ENCODE measurements at places on chromosomes 1 and 21.

GRCh38 chr1:23356471-23357137, 12.5 kb upstream of the HNRNPR start:
- DNase-seq: no peak

DNA sequence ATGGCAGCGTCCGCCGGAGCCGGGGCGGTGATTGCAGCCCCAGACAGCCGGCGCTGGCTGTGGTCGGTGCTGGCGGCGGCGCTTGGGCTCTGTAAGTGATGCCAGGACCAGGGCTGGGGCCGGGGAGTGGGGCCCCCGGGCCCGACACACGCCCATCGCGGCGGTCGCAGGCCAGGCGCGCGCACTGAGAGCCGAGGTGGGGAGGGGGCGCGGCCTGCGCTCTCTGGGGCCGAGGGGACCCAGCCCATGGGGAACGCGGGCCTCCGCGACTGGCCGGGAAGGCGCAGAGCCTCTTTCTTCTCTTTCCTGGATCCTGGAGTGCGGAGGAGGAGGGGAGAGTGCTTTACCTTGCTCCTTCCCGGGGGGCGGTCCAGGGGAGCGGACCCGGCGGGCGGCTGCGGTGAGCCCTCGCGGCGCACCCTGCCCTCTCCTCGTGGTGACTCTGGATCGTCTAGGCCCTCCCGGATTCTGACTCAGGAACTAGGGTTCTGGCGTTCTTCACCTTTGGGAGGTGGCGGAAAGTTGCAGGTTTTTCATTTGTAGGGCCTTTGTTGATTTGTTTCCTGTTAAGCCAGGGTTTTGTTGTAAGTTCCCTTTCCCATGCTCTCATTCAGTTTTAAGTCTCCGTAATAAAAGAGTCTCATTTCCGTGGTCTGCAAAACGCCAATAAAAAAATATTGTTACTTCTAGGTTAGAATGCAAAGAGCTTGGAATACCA, 529 bp downstream of the MPZL1 start:
- no peak for DNase-seq

DNA sequence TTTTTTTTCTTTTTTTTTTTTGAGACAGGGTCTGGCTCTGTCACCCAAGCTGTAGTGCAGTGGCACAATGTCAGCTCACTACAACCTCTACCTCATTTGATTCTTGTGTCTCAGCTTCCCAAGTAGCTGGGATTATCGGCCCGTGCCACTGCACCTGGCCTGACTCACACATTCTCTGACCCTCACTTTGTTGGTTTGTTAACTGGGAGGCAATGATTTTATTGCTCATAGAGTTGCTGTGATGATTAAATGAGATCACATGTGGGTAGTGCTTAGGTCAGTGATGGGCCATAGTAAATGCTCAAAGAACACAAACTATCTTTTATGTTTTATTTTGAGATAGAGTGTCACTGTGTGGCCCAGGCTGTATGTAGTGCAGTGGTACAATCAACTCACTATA, 47.3 kb upstream of the SSBP3 start:
- DNase-seq: no peak

GRCh38 chr1:97603776-97604175, 317.1 kb downstream of the DPYD start:
- DNase-seq: no peak

DNA sequence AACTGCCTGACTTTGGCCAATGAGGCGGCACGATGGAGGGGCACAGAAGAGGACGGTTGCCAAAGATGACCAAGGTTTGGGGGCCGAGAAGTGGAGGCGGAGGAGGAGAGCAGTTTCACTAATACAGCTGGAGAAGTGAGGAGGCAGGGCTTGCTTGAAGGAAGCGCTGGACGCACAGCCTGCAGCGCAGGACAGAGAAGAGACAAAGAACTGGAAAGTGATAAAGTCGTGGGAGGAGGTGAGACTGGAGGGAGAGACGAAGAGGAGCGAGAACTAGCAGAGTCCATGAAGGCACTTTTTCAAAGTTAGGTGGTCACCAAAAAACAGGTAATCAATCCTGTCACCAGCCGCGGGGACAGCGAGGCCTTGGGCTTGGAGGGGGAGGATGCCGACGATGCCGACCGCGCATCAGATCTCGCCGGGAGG, 771 bp downstream of the PACC1 start:
- no peak for DNase-seq

DNA sequence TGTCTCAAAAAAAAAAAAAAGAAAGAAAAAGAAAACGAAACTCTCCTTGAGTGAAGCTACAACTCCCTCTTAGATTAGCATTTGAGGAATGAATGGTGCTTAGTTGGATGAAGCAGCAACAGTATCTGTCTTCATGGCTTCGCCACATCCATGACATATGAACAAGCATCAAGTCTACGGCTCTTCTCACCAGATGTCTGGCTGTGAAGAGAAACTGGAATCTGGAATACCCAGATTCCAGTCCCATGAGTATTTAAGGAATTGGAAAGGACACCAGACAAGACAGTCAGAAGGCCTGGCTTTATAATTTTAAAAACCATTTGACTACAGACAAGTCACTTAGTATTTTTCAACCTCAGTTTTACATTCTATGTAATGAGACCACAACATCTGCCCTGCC, 38.0 kb upstream of the TADA1 start:
- DNase-seq: no peak

DNA sequence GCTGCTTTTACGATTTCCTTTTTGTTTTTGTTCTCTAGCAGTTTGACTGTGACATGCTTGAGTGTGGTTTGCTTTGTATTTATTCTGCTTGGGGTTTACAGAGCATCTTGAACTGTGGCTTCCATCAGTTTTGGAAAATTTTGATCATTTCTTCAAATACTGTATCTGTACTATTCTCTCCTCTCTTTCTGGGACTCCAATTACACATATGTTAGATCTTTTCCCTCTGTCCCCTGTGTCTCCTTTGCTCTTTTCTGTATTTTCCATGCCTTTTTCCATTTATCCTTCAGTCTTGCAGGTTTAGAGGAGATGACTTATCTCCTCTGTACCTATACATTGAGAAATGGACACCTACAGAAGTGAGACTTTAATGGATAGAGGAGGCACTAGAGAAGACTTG, 31.7 kb downstream of the COQ8A start:
- no peak for DNase-seq

- no peak for DNase-seq
Measured at GRCh38 chr1:204409123-204409522, 2.5 kb downstream of the PPP1R15B start.

DNA sequence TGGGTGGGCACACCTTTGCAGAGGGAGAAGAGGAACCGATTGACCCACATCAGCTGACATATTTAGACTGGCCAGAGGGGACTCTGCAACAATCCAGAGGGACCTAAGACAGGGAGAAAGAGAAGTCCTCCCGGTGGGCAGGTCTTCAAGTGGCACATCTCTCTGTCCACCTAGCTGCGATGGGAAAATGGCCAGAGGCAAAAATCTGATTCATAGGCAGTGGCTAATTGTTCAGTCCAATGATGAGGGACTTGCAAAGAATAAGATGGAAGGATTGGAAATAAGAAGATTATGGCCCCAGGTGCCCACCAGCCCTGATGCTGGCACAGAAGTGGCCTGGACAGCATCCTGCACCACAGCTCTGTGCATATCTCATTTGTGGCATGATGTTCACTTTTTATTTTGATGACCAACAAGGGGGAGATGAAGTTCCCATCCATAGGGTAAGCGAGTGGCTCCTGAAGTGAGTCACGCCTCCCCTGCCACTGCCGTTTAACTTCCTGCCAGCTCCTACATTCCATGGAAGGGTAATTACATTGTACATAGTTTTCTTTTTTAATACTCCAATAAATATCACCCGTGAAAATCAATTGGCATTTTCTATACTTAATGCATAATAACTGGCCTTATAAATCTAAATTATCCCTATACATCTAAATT, 659.6 kb downstream of the MATN1 start:
- DNase-seq: no peak

GRCh38 chr1:93574991-93575390, 106.6 kb downstream of the BCAR3 start:
- DNase-seq: no peak

DNA sequence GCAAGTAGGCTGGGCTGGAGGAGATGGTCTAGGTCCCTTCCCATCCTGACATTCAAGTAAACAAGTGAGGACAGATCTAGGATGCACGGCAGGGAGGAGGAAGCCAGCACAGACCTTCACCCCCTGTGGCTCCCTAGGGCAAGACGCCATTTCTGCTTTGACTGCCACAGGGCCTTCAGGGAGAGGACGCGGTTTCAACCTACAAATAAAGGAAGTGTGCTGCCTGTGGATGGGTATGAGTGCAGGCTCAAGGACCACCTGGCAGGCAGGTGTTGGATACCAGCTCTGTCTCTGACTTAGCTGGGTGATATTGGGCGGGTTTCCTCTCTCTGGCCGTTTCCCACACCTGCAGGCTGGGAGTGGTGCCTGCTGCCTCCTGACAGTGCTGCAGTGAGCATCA, 16.2 kb downstream of the SLC2A1 start:
- no peak for DNase-seq

GRCh38 chr1:199684686-199685273, 342.7 kb upstream of the NR5A2 start:
- DNase-seq: no peak

DNA sequence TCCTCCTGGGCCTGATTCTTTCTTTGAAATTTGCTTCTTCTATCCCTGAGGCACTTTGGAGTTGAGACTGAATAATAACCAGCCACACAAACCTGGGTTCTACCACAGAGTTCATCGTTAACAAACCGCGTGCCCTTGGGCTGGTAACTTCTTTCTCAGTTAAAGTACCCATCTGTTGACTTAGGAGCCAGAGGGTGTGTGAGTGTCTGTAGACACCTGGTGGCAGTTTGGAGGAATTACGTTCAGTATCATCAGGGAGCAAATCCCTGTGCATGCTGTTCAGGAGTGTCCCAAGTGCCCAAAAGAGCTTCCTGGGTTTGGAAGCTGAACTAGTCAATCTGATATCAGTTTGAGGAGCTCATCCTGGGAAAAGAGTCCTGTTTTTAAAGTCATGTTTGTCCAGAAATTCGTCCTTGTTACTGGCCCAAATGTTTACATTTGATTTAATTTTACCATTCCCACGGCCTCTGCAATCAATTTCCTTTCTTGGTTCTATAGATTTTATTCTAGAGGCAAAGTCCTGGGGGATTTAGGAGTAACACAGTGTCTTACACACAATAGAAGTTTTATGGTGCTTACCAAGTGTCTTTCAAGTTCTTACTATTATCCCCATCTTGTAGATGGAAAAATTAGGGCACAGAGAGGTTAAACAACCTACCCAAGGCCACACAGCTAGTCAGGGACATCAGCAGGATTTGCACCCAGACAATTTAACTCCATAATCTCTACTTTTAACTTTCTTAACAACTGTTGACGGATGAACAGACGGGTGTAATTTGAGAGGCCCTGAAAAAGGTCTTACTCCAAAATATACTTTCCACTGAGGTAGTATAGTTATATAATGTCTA, 26.7 kb upstream of the RPTN start:
- DNase-seq: no peak

DNA sequence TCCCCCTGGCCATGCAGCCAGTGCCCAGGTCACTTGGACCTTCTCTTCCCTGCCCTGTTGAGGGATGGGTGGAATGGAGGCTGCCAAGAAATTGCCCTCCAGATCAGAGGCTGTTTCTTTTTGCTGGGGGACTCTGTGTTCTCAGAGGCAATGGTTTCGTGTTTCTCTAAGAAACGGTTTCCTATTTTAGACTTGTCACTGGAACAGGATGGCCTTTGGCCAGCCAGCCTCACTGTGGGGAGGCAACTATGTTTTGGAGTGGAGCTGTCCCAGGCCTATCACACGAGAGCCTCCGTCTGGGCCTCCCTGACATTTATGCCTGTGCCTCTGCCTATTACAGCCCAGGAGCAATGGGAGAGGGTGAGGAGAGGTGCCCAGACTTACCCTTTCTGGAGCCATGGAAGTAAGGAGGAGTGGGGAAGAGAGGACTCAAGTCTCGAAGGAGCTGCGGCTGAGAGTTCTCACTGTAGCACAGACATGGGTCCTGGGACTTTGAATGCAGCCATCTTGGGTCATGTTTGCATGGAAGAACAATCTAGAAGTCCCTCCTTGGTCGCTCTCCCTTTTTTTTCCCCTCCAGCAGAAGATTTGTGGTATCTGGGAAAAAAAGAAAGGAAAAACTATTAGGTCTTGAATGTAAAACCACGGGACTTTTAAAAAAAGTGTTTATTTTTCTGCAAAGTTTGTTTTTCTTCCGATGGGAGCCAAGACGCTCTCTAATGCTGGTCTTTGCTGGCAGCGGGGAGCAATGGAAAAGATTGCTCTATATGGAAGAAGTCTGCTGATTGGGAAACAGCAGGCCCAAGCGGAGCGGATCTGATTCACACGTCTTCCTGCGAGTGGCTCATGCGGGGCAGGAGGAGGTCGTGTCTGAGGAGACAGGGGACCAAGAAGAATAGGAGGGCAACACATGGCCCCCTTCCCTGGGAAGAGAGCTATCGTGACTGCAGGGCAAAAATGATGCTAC, 219.2 kb downstream of the FOXD2 start:
- no peak for DNase-seq

GRCh38 chr21:16838331-16838730, 674.5 kb upstream of the CXADR start:
- no peak for DNase-seq

DNA sequence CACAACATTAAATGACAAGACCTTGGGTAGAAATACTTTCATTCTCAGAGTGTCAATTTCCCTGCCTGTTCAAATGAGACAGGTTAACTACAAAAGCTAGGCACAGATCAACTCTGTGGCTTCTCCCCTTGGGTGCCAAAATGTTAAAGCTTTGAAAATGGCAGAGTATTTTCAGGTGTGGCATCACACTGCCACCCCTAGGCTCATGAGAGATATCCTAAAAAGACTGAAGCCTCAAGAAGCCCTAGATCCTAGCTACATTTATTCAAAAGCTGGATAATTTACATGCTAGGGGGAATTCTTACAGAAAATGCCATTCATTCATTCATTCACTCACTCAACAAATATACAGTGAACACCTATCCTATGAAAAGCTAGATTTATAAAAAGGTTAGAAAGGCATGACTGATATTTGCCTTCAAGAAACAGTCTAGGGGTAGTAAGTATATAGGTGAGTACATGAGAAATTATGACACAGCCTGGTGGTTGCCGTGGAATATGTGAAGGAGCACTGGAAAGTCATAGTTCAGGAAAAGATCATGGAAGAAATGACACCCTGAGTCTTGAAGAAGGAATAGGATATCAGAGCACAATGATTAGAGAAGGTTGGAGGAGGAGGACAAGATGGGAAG, 15.9 kb upstream of the RAB4A start:
- no peak for DNase-seq

- DNase-seq: no peak
Measured at GRCh38 chr1:240362826-240363225, 249.1 kb downstream of the GREM2 start.

DNA sequence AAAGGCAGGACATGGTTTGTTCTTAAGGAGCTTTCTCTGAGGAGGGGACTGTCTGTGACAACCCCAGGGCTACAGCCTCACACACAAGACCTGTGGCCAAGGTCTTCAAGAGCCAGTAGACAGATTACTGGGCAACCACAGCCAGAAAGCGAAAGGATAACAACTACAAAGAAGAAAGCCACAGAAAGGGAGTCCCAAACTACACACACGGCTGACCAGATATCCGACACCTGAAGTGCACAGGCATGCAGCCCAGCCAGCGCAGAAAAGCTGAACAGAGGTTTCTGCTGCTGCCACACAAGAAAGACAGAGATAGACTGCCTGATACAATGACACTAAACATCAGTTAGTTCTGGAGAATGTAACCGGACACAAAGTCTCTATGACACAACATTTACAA, 21.4 kb upstream of the NADK start:
- no peak for DNase-seq

Data from stimulated activated CD8-positive, alpha-beta memory T cell treated with anti-CD3 and anti-CD28 coated beads, Interleukin-4, amount 100 ng/mL, for 1 hour (primary cell).